ENCODE measurements at places on chromosomes 5 and 9. TPM values are rescaled to one million over a fixed set of nuclear protein-coding genes. Genes with fewer than 3 reads are reported as not detected.

DNA sequence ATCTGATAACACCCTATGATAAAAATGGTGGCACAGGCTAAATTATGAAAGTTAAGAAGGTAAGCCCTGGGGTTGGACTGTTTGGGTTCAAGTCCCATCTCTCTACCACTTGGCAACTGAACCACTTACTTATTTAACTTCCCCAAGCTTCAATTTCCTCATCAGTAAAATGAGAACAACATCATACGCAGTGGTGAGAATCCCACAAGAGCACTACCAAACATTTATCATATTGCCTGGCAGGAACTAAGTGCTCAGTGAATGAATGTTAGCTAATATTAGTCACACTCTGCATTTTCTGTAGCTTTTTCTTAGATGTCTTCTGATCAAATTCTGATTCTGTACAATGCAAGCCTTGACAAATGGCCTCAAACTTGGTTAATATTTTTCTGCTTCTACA is 306.7 kb downstream of the EBF1 start:
- no peak for DNase-seq

- DNase-seq: peak; percentile 5
Observed at GRCh38 chr9:109558718-109559151, 60.6 kb upstream of the PTPN3 start.

GRCh38 chr5:71706906-71707305 is 12.2 kb upstream of the CARTPT start:
- no peak for DNase-seq

DNA sequence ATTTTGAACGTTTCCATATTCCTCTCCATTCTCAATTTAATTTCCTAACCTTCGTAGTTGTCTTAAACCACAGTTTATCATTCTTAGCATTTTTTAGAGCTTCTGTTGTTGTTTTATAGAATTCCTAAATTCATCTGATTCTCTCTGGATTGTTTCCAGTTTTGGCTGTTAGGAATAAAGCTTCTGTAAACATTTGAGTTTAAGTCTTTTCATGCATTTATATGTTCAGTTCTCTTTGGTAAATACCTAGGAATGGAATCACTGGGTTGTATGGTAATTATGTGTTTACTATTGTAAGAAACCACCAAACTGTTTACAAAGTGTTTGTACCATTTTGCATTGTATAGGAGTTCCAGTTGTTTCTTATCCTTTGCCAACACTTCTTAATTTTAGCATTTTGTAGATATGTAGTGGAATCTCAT is 29.7 kb downstream of the GPR21 start:
- no peak for DNase-seq

DNA sequence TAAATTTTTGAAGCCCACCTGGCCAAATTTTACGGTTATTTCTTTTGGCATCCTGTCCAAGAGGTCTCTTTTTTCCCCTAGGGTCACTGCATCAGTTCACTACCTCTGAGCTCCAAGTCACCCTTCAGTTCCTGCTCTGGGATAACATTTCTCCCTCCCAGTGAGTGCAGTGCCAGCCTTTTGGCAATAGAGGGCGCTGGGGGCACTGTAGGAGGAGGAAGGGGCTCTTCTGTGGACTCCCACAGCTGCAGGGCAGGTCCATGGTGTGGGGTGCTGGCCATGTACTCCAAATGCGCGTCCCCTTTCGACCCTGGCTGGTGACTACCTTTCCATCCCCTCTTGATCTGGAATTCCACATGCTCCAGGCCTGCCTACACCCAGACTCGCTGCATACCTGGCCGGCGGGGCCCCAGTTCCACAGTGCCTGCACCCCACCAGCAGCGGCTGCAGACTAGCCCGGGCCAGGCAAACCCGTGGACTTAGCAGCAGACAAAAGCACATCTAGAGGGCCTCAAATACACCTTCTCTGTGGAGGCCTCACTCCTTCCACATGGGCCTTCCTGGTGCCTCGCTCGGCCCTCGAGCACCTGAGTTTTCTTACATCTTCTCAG is 20.3 kb upstream of the NINJ1 start:
- peak; percentile 33 for DNase-seq

DNA sequence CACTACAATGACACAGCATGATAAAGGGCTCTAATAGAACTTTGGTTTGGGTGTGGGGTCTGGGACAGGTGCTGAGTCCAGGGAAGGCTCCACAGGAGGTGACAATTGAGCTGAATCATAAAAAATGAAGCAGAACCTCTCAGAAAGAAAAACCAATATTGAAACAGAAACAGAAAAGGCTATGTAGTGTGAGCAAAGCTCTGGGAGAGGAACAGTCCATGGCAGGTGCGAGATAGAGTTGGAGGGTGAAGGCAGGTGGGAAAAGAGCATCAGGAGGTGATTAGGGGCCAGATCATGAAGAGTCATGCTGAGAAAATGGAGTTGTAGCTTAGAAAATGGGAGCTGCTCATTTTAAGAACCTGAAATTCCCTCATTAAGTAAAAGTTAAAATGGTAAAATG is 164.9 kb downstream of the KCTD16 start:
- peak; percentile 58 for DNase-seq

GRCh38 chr5:142507531-142508372 is 178.1 kb downstream of the FGF1 start:
- peak; percentile 22 for DNase-seq

PHYHD1 gene
- total RNA-seq: 48.8 TPM

TBCA gene
- 63.6 TPM for total RNA-seq

NDUFS4 gene
- 39.6 TPM for total RNA-seq

NMRK1 gene
- 12.5 TPM for total RNA-seq

Data from body of pancreas (tissue), 4 donors.